ENCODE measurements at places on chromosomes 4 and X. TPM values are rescaled to one million over a fixed set of nuclear protein-coding genes. Genes with fewer than 3 reads are reported as not detected.

Gene SRPX2
- 8.3 TPM for polyA plus RNA-seq

Gene PGK1
- 109 TPM for polyA plus RNA-seq

Gene RNF212
- 21.0 TPM for polyA plus RNA-seq

Gene AREG
- 16.4 TPM for polyA plus RNA-seq

DNA sequence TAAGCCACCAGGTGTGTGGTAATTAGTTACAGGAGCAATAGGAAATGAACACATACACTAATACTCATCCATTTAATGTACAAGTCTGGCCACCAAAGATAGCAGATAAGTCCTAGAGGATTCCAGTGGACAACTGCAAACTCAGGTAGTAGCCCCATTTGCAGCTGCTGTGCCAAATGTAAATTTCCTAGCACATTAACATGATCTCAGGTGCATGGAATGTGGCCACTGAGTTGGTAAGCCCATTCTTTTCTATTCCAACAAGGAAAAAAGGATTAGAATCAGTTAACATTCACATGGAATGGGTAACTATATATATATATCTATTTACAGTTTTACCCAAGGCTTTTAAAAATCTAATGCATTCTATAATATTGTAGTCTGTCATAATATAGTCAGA is 23.3 kb upstream of the FRAS1 start:
- DNase-seq = no peak

DNA sequence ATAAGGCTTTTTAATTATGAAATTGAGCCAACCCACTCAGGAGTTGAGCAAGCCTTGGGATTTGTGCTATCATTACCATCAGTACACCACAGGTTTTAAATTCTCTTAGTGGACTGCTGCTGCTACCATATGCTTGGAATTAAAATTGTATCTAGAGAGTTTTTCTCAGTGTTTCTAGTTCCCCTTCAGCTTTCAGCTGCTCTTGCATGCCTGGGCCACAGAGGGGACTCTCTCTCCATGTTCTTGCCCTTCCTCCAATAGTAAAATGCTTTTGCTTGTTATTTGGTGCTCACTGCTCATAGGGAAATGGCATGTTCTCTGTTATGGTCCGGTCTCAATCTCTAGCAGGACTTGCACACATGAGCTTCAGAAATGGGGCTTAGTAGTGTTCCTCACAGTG is 101.9 kb downstream of the IGSF1 start:
- no peak for DNase-seq

GRCh38 chr4:180486342-180486741 is 1756.9 kb upstream of the TENM3 start:
- no peak for DNase-seq

DNA sequence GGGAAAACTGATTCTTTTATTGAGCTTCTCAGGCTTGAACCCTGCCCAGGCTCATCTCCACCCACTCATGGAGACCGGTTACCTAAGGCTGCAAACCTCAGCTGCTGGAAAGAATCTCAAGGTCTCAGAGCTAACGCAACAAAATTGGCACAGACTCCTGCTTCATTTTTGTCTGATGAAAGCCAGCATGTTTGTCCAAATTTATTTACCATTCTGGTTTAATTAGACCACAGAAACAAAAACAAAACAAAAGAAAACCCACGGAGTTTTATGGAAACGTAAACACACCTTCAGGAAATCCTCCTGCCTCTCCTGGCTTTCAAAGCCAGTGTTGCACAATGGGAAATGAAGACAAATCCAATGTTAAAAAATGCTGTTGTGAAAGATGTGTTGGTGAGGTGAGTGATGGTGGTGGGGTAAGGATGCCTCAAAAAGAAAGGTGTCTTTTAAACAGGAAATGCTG is 56.4 kb upstream of the PDLIM3 start:
- DNase-seq = peak; percentile 54

DNA sequence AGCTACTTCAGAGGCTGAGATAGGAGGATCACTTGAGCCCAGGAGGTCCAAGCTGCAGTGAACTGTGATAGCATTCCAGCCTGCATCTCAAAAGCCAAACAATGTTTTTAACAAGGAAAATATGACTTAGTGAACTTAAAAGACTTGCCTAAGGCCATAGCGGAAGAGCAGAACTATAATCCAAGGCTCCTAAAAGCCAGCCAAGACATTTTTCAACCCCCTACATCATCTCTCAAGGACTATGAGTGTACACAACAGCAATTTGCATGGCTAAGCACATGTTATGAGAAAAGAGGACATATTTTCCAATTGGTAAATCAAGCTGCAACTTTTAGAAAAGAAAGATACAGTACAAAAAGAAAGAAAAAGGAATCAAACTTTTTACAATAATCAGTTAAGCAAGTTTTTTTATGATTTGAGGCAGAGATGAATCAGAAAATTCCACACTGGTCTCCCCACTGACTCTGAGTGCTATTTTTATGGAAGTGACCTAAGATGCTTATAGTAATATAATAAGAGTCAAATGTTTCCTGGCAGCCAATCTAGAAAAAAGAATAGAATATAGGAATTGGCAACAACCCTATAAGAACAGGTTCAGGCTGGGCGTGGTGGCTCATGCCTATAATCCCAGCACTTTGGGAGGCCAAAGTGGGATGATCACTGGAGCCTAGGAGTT is 9.8 kb upstream of the ACOT9 start:
- DNase-seq = no peak

DNA sequence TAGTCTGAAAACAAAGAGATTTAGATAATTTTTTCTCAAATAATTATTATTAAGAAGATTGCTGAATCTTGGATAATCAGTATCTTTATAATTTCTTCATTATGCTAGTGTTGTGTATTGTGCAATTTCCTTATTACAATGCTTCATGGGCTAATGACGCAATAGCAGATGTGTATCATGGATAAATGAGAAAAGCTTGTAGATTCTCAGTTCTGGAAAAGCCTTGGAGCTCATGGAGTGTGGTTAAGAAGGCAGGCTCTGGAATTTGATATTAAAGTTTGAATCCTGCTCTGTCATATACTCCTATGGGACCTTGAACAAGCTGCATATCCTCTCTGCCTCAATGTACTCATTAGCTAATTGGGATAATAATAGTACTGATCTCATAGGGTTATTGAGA is 18.9 kb upstream of the CXCL8 start:
- DNase-seq = no peak

DNA sequence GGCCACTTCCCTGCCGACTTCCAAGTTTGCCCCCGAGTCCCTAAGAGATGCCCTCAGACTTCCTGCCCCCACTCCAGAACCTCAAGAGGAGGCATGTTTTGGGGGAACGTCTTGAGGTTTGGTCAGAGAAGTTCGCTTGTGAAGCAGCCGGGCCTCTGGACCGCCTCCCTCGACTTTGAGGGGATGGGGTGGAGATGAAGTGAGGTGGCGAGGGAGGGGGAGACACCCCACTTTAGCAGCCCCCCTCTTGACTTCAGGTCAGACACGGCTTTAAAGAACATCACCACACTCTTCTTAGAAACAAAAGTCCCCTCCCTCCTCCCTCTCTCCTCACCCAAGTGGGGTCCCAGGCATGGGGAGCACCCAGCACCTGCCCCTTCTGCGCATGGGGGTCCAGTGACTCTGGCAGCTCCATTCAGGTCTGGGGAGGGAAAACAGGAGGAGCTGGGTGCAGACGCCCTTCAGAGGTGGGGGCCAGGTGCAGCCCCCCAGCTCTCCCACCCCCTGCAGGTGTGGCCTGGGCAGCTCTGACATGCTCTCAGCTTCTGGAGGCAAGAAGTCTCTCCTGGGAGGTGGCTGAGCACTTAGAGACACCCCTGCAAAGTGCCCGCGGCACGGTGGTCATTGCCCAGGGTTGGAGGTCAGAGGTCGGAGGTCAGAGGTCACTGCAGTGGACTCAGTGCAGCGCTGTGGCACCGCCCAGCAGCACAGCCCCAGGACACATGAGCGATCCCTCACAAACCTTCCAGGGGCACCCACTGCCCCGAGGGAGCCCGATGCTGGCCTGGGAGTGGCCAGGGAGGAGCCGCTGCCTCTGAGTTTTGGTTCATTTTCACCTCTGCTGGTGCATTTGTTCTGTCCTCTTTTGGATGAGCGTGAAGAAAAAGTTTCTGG is 108.8 kb downstream of the CPZ start:
- no peak for DNase-seq

- DNase-seq = no peak
Observed at GRCh38 chrX:4588056-4588455, 874.6 kb upstream of the PRKX start.

DNA sequence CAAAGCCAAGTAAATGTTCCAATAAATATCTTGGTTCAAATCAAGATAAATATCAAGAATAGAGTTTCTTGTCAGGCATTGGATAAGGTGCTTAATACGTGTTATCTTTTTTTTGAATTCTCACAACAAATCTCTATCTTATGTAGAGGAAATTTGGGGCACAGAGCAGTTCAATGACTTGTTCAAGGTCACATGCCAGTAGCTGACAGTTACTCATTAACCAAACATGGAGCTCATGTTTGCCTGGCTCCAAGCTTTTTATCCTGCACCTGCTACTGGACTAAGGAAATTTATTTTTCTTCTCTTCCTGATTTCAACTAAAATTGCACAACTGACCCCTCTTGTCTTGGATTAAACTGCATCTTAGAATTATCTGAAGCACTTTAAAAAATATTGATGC is 76.3 kb downstream of the ATP10D start:
- DNase-seq = no peak
